ENCODE measurements at places on chromosomes 4 and X.

DNA sequence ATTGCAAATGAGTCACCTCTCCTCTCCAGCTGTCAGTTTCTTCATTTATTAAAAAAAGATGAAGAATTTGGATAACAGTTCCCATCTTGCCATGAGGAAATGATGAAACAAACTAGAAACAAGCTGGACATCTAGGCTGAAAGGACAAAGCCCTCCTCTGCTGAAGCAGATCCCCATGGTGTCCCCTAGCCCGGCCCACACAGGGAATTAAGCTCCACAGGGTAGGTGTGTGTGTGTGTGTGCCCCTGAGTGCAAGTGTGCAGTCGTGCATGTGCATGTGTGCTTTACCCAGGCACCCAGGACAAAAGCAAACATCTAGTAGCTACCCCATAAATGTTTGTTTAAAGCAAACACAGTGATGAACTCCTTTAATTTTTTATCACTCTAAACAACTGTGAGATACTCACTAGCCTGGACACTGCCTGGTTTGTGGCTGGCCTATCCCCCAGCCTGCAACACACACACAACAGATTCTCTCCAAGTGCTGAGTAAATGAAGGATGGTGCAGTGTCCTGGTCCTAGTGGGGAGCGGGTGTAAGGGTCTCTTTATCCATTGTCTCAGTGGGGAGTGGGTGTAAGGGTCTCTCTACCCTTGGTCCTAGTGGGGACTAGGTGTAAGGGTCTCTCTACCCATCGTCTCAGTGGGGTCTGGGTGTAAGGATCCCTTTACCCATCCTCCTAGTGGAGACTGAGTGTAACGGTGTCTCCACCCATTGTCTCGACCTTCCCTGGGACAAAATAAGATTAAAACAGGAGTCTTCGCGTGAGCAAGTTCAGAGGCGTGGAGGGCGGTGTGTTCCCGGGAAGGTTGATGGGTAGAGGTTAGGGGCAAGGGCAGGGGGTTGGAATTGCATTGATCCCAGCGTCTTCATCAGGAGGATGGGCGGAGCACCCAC is 688 bp upstream of the EVC start:
- no peak for DNase-seq

DNA sequence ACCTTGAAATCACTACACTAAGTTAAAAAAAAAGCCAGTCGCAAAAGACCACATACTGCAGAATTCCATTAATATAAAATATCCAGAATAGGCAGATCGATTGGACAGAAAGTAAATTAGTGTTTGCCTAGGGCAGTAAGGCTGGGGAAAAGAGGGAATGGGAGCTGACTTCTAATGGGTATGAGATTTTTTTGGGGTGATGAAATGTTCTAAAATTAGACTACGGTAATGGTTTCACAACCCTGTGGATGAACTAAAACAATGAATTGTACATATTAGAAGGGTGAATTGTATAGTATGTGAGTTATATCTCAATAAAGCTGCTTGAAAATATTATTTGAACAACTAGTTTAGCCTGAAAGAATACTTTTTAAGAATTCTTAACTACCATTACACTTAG is 6.7 kb upstream of the GPRIN3 start:
- no peak for DNase-seq

DNA sequence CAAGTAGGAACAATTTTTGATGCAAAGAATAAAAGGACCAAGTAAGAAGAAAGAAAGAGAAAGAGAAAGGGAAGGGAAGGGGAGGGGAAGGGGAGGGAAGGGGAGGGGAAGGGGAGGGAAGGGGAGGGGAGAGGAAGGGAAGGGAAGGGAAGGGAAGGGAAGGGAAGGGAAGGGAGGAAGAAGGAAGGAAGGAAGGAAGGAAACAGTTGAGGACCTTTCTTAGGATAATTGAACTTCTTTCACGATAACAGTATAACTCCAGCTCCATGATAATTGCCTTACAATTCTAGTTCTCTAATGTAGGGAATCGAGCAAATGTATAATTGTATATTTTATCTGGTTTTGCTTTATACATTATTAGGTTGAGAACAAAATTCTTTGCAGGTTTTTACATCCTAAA is 556.2 kb upstream of the PCDH10 start:
- no peak for DNase-seq

- peak; percentile 93 for DNase-seq
These were observed at the start of gene STK32B for GRCh38 chr4:5051278-5052203. STK32B (plus strand) TSS chr4:5051480.

GRCh38 chr4:100022792-100023222 is 72.7 kb upstream of the H2AZ1 start:
- DNase-seq = no peak

- DNase-seq = no peak
These were observed 128.5 kb downstream of the NFKB1 start for GRCh38 chr4:102629673-102630072.

Data from NB4 (cell line).